Glomerular endothelial cell (primary cell): ENCODE measurements at places on chromosomes 2 and 18. TPM values are rescaled to one million over a fixed set of nuclear protein-coding genes. Genes with fewer than 3 reads are reported as not detected.

DNA sequence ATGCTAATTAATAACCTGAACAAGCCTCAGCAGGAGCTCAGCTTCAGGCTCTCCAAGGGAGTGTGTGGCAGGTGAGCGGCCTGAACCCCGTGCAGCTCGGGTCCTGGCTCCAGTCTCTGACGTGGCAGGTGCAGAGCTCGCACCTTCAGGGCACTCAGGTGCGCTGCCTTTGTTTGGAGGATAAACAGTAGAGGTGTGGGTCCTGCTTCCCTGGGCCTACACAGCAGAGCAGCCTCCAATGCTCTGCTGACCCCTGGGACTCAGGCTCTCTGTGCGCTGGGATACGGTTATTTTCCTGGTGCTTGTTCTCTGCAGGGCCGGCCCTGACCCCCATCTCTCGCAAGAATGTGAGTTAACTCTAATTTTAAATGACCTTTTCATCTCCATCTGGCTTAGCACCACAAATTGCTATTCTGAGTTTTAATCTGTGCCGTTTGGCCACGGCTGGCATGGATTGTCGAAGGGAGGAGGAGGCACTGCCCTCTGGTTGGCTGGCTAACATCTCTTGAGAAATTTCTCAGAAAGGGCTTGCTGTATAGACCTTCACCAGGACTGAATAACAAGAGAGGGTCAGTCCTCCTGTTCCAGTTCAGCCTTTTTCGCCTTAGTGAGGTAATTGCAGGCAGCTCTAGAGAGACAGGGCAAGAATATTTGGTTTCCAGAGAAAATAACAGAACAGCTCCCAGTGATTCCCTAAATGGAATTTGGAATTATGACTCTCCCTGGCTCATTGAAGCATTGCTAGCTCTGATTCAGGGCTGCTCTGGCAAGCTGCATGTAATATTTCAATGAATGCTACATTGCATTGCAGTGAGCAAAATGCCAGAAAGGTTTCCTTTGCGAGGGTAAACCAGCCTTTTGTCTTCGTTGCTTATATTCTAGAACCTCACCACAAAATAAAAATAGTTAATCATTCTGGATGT lies 161.8 kb downstream of the DCDC2C start:
- DNase-seq = no peak

Gene DCDC2C
- total RNA-seq = not detected in 2 replicates

DNA sequence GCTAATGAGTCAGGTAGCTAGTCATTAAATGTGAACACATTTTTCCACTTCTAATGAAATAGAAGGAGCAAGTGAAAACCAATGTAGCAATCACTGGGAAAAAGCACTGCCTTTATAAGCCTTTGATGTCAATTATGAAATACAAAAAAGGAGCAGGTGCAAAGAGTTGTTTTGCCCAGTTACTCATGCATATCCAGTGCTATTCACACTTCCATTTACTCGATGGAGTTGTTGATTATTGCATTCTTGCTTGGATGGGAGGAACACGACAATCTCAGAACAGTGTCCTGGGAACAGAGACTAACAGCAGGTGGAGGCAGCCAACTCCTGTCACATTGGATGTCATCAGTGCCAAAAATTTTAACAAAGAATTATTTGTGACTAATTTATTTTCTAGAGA lies 372.5 kb downstream of the CBLN2 start:
- DNase-seq = no peak

DNA sequence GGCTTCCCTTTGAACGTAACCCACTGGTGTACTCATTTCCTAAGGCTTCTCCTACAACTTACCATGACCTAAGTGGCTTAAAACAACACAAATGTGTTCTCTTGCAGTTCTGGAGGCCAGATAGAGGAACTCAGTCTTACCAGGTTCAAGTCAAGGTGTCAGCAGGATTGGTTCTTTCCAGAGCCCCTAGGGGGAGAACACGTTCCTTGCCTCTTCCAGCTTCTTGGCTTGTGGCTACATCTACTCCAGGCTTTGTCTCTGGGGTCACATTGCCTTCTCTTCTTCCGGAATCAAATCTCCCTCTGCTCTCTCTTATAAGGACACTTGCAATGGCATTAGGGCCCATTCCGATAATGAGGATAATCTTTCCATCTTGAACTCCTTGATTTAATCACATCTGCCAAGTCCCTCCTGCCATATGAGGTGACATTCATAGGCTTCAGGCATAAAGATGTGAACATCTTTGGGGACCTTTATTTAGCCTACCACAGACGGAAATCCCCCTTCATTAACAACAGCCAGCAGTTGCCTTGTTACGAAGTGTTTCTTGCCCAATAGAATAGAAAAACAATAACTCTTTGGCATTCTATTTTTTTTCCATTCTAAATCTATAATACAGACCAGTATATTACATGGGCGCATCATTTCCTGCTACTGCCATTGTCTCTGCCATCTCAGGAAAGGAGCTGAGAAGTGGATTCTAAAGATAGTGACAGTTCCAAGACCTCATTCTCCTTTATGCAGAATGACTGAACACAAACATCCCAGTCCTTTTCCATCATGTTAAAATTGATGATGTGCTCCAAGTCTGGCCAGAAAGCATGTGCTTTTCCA lies 362.0 kb downstream of the ZNF521 start:
- no peak for DNase-seq

DNA sequence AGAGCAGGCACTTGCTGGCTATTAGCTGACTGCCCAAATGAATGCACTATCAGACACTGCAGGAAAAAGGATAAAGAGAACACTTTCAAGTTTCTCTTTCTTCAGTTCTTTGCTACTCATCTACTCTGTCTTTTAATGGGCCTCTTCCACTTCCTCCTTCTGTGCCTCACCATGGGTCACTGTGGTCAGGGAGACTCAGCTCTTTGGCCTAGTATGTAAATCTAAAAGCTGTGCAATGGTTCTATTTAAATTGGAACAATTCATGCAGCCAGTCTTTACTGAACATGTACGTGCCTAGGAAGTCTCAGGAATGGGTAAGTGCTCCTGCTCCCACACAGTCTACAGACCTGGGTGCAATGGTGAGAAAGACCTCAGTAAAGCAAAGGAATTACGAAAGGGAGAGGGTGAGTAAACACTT lies 79.1 kb upstream of the DNMT3A start:
- no peak for DNase-seq
